ENCODE measurements at places on chromosomes 12 and 14.

DNA sequence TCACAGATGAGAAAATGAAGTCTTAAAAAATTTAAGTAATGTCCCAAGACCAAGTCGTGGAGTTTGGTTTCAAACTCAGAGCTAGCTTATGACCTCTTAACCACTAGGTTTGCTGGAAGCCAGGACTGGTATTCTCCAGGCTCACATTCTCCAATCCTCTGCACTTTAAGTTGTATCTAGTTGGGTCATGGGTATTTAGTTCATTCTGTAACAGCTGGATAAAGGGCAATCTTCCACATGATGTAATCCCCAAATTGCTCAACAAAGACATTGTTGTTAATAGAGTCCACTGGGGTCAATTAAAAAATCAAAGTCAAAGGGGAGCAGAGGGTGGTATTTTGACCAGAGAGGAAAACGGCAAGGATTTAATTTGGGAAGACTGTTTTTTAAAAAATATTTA, 17.8 kb upstream of the GAS2L3 start:
- DNase-seq: no peak

GRCh38 chr12:106908561-106908960, 47.1 kb upstream of the TMEM263 start:
- DNase-seq: no peak

GRCh38 chr14:31071151-31071550, 45.0 kb upstream of the STRN3 start:
- no peak for DNase-seq

DNA sequence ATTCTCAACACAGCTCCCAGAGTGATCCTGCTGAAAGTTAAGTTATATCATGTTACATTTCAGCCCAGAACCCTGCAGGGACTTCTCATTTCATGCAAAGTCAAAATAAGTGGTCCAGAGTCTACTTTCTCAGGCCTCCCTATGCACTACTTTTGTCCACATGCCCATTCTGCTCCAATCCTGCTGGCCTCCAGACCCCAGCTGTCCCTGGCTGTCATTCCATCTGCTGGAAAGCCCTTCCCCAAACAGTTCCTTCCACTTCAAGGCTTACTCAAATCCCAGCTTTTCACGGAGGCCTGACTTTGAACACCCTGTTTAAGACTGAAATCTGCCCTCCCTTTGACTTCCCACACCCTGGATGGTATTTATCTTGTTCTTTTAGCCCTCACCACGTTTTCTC, 109.8 kb upstream of the DNM1L start:
- DNase-seq: no peak

- DNase-seq: peak; percentile 66
Observed at GRCh38 chr12:104358353-104359003, 54.9 kb downstream of the EID3 start.

DNA sequence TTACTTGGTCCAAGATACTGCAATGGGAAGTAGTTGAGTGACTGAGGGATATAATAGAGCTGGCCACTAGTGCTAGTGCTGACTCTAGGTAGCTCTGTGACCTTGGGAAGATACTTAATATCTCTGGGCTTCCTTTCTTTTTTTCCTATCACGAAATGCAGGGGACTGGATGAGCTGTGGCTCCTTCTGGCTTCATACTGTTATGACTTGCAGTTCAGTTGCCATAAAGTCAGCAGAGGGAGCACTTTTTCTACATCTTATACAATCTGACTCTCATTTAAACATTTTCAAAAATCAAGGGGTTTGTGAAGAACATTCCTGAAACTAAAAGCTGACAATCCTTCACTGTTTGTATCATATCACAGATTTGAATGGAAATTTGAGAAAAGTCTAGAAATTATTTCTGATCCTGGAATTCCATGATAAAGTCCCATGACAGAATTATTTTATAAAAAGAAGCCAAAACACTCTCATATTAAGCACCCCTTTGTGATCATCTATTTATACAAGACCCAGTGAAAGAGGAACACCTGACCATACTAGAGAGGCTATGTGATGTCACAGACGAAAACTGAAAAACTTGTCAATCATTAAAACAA, 5.3 kb downstream of the BHLHE41 start:
- DNase-seq: peak; percentile 51

DNA sequence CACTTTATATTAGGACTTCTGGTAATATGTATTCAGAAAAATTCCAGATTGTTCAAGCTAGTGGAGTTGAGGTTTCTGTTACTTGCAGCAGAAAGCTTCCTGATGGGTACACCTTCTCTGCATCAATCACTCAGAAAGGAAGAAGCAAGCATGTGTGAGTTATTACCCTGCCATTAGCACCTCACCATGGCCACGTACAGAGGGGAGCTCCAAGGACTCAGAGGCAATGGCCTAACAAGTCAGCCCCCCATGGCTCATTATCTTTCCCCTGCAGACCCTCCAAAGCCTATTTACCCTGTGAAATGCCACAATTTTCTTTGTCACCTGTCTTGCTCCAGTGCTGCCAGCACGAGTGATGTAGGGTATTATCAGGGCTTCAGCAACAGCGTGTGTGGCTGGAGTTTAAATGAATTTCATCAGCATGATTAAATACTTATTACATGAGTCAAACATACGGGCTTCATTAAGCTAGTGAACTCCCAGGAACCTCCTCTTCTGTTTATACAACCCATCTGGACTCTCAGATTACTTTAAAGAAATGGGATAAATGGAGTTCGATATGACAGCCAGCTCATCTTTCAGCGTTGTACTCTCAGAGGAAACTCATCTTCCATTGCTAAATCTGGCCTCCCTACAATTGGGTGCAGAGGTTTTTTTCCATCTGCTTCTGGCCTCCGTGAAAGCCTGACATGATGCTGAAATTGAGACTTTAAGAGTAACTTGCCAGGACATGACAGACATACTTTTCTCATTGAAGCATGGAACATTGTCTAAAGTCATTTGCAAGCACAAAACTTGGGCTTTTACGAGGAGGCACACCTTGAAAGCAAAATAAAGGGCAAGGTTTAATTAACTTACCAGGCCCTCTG, 135.9 kb downstream of the TMEM30B start:
- DNase-seq: no peak

DNA sequence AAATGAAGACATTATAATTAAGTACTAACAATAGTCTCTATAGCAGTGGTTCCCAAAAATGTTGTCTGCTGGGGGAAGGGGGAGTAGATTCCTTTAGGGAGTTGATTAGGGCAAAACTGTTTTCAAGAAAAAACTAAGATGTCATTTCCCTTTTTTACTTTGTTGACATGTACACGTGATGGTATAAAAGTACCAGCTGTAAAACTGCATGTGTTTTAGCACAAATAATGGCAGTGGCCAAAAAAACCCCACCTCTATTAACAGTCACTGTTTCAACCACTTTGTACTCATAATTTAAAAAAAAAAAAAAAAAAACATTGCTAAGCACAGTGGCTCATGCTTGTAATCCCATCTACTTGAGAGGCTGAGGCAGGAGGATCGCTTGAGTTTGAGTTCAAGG, 61.7 kb downstream of the PPP1R12A start:
- no peak for DNase-seq

DNA sequence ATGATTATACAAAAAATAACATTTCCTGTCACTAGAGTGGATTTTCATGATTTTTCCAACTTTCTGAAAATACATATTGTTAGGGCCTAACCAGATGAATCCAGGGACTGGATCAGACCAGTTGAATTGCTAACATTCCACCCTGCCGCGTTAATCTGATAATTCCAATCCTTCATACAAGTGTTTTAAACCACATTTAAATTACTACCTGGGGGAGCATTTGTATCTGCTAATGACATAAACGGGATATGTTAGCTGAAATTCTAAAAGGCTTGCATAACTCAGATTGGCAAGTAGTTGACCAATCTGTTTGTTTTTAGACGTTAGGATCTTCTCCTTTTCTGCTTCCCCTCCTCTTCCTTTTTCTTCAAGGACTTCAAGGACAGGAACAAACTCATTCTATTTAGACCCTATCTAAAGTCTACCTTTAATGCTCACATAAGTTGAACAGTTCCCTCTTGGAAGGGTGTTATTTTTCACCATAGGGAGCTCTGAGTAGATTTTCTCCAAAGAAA, 239.0 kb downstream of the ADAMTS20 start:
- DNase-seq: no peak

DNA sequence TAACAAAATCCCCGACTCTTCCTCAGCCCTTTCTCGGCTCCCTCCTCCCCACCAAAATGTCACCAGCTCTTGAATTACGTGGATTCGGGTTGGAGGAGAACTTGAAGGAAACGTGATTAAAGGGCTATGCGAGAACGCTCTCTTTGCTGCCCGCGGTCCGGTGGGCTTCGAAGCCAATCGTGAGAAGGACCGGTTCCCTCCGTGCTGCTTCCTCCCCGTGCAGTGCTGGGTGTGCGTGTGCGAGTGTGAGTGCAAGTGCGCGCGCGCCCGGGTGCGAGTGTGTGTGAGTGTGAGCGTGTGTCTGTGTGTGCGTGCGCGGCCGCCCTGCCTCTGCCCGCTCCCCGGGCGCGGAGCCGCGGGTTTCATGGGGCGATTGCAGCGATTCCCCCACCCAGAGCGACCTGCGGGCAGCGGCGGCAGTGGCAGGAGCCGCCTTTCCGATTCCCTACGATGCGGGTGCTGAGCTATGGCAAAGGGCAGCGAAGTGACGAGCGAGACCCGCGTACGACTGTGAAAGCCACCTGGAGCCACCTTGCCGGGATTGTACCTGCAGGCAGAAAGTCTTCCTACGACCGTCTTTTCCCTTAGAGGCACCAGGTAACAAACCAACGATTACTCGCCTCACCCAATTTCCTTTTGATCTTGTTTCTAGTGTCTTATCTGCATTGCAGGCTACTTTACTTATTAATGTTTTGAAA, 1.4 kb downstream of the LRFN5 start:
- peak; percentile 44 for DNase-seq

GRCh38 chr12:124904306-124905098, 9.9 kb downstream of the UBC start:
- peak; percentile 25 for DNase-seq

- DNase-seq: no peak
Observed at GRCh38 chr12:46557539-46558373, 185.2 kb upstream of the SLC38A2 start.

DNA sequence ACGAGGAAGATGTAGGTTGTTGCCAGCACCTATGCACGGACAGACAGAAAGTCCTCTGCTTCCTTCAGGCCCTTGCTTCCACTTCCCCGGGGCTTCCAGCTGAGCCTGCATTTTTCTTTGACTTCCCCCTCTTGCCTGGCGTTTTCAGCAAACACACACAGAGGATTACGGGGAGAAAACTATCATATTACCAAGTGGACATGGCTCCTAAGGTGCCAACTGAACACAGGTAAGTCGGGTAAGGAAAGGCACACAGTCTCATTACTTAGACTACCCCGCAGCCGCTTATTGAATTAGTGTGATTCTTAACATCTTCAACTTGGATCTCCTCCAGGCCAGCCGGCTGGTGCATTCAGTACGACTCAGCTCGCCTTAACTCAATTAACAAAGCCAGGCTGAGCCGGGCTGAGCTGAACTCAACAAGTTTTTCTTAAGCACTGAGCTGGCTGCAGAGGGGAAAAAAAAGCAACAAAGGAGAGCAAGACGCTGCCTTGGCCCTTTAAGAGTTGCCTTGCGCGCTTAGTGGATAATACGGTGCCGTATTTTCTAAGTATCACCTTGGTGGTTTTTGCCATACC, 19.2 kb upstream of the MAP1LC3B2 start:
- peak; percentile 93 for DNase-seq

- no peak for DNase-seq
Observed at GRCh38 chr12:104273503-104273902, 30.0 kb upstream of the EID3 start.

DNA sequence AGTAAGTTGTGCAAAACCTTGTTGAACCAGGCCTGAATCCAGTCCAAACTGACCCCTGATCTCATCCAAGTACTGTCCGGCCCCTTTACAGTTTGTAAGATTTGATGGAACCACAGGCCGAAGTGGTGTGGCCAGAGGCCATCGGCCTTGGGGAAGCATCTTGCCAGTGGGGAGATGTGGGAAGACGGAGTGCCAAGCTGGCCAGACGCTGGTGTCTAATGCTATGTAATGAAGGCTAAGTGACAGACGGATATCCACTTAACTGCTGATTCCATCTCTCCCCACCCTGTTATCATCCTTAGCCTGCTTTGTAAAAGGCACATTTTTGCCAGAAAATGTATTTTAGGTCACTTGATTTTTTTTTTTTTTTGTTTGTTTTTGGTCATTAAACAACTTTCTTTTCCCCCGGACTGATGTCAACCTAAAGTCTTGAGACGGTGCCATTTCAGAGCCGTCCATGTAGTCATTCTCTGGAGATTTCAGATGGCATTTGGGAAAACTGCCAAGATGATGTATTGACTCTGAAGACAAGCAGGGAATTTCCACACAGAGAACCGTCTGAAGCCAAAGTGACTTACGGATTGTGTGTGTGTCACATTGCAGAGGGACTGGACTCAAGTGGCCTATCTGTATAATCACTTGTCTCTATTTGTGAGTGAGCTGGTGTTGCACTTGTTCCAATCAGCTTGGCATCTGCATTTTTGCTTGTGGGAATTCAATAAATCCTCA, 86.5 kb upstream of the MANSC4 start:
- DNase-seq: no peak

DNA sequence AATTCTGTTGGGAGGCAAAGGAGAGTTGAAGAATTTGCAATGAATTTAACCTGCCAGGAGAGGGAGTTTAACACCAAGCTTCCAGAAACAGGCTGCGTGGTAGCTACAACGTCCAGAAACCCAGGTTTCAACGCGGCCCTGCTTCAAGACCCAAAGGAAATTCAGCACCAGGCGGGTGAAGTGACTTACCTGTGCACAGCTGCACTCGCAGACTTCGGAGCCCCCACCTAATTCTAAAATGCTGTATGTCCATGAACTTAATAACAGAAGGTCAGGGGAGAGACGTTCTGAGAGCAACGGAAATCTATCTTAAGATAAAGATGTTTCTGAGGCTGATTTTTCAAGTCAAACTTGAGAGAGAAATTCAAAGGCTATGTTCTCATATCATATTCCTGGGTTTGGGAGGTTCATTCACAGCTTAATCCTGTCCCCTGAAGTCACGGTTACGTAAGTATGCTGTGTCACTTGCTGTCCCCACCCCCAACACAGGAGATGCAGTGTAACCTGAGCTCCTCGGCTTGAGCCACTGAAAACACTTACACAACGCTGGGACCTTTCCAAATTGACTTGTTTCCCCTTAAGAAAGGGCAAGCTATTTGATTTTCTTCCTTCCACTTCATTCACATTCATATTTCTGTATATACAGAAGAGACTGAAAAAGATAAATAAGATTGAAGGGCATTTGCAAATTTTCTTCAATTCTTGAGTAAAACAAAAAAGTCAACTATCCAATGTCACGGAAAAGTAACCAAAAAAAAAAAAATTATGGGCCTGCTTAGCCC, 22.7 kb downstream of the CLIP1 start:
- DNase-seq: peak; percentile 81

GRCh38 chr12:99282624-99283023, 364.9 kb upstream of the GARIN6 start:
- DNase-seq: no peak

DNA sequence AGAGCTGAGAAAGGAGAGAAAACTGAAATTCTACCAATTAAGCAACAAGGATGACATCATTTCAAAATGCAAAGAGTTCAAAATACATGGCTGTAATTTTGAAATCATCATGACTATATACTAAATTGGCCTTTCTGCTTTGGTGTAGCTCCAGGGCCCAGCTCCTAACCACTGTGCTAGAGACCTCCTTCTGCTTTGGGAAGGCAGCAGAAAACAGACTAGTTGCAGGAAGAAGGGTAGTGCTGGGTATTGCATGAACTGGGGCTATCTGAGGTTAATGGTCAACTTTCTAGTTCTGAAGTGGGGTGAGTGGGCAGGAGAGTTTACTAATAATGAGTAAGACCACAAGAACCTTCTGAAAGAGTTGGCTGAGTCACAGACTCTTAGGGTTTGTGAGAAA, 66.2 kb downstream of the PTGER2 start:
- DNase-seq: no peak

- no peak for DNase-seq
Observed at GRCh38 chr12:65695113-65695865, 129.0 kb upstream of the HMGA2 start.

GRCh38 chr14:64235652-64236640, 58.2 kb downstream of the ESR2 start:
- no peak for DNase-seq

Data from neural progenitor cell (in vitro differentiated cells).